ENCODE measurements at places on chromosomes 2 and 18.

DNA sequence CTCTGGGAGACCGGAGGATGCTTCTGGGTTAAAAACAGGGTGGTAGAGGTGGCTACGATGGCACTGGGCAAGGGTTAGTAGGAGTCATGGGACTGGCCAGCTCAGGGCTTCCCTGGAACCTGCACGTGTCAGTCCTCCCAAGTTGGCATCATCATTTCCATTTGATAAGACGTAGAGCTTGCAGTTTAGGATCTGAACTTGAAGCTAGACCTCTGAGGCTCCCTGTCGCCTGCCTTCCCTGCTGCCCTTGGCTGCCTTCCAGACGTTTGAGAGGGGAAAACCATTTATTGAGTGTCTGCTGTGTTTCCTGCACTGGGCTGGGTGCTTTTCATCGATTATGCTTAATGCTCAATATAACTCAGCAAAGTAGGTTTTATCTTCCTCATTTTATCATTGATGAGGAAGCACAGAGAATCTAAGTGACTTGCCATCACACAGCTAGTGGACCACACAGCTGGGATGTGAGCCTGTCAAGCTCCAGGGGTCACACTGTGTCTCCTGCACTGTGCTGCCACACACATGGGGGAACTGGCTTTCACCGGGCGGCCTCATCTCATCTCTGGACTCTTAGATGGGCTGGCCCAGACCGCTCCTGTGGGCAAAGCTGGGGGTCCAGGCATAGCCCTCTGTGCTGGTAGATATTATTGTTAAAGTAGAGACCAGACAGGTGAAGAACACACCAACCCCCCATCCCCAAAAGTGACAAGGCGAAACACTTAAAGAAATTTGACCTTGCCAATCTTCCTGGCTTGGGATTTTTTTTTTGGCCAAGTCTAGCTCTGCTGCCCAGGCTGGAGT is 7.8 kb downstream of the NT5DC4 start:
- DNase-seq, result no peak

DNA sequence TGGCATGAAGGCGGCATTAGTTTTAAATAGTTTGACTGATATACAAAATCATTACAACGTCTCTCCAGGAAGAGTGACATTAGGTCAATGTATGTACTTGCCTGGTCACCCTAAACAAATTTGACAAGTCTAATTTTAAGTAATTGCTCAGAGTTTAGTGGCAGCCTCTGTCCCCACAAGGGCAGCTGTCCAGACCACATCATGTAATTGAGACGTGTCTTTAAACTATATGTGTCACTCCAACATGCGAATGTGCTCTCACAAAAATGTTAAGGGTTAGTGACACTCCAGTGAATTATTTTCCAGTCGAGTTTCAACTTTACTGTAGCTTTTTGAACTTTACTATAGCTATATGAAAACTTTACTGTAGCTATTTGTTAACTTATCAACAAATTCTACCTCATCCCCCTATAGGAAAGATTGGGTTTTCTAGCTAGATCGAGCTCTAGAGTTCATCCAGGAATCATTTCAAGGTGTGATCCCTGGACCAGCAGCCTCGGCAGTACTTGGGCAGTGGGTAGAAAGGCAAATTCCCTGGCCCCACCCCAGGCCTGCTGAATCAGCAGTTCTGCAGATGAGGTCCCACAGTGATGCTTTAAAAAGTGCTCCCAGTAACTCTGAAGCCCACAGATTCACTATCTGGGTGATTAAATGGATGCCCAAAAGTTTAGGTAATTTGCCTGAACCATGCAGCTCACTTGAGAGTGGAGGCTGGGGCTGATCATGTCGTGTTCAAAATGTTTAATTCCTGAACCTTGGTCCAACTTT is 66.4 kb upstream of the POU3F3 start:
- no peak for DNase-seq

GRCh38 chr2:71747559-71747958 is 294.2 kb downstream of the DYSF start:
- DNase-seq, result no peak

GRCh38 chr18:60331890-60332289 is 40.7 kb downstream of the MC4R start:
- DNase-seq, result no peak

DNA sequence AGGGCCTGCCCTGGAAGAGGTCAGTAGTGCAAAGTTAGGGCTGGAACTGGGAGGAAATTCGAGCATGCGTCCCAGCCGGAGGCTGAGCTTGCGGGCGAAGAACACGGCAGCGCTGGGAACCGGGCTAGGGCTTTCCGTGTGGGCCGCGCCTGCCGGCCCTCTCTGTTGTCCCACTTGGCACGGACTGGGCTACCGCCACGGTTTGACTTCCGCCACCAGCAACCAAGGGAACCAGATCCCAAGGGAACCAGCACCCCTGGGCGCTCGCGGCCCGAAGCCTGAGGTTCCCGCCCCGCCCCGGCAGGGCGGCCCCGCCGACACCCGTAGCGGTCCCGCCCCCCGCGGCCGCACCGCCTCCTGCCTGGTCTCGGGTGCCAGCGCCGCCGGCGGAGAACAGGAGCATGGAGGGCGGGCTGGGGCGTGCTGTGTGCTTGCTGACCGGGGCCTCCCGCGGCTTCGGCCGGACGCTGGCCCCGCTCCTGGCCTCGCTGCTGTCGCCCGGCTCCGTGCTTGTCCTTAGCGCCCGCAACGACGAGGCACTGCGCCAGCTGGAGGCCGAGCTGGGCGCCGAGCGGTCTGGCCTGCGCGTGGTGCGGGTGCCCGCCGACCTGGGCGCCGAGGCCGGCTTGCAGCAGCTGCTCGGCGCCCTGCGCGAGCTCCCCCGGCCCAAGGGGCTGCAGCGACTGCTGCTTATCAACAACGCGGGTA is at the start of gene SPR:
Gene SPR (plus strand): TSS at position 377 of the 708 bp plus-strand sequence. CDS start 25 bp downstream, at position 402.
- DNase-seq, result peak; percentile 70

GRCh38 chr18:39453882-39454281 is 1888.3 kb upstream of the CELF4 start:
- no peak for DNase-seq

GRCh38 chr18:47817795-47818077 is 112.7 kb downstream of the SMAD2 start:
- no peak for DNase-seq

DNA sequence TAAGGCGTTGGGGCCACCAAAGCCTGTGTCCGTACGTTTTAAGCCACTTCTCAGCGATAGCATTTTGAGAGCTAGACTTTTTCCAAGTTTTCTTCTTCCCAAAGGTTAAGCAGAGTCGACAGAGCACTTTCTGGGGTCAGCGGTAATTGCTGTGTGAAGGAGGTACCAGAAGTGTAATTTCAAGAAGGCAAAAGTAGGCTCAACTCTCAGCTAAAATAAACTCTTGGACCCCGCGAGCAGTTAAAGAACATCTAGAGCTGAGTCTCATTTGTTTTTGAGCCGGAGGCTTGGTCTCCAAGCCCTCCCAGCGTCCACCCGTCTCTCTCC is 1.9 kb upstream of the PAX3 start:
- no peak for DNase-seq

DNA sequence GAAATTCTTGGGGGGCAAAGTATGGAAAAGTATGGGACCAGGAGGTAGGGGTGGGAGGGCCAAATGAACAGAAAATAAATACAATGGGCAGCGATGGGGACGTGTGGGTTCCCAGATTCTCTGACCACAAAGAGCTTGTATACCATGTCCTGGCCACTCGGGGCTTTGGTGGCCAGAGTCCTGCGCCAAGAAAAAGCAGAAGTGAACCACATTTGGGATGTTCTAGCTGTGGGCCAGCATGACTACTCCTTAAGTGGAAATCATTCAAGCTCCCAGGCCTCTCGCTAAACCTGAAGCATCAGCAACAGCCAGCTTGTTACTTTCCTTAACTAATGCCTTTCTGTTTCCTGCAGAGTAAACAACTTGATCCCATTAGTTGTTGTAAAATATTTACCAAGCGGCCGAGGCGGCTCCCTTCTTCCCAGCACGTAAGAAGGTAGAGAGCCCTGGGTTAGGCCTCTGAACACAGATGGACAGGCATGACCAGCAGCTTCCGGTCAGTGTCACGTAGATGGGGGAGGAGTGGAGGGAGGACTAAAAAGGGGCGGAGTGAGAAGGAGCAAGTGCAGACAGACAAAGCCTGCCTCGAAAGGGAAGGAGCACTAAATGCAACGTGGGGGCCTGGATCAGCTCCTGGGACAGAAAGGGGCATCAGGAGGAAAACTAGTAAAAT is 88.2 kb downstream of the GALNT14 start:
- no peak for DNase-seq

- no peak for DNase-seq
These were observed 5.9 kb downstream of the NR4A2 start for GRCh38 chr2:156326526-156327095.

DNA sequence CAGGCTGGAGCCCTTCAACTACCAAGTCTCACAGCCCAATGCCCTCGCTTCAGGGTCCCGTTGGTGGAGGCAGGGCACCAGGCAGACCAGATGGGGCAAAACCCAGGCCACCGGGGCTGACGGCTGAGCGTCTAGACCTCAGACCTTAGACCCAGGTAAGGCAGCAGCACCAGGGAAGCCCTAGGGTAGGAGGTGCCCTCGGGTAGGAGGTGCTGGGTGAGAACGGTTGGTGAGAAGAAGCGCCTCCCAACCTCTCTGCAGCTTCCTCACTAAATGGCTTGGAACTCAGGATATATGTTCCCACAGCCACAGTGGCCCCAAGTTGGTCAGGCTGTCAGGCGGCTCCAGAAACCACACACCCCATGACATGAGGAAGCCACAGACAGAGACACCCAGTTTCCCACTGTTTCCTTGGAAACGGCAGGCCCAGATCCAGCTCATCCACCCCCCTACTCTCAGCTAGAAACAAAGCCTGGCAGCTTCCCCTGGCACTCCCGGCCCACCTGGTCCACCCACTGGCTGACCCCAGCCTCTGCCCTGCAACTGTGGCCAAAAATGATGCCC is 13.1 kb upstream of the MLPH start:
- DNase-seq, result no peak

DNA sequence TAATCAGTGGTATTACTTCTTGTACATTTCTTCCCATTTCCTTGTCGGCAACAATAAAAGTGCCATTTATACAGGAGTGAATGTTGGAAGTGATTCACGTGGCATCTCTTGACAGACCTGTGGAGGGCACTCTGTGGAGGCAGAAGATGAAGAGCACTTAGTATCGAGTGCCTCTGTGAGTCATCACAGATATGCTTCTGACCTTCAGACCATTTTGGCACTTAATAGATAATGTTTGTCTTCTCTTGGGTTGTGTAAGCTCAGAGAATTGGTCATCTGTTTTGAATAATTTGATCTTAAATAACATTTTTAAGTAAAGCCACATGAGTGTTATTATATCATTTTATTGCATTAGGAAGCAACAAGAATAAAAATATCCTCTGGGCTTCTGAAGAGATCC is 305.5 kb downstream of the PTPRM start:
- no peak for DNase-seq

GRCh38 chr2:207502577-207503198 is 27.1 kb upstream of the CREB1 start:
- DNase-seq, result no peak

GRCh38 chr2:228699400-228699799 is 517.9 kb upstream of the SPHKAP start:
- no peak for DNase-seq

- no peak for DNase-seq
These were observed 20.9 kb upstream of the LMAN1 start for GRCh38 chr18:59379772-59380522.

DNA sequence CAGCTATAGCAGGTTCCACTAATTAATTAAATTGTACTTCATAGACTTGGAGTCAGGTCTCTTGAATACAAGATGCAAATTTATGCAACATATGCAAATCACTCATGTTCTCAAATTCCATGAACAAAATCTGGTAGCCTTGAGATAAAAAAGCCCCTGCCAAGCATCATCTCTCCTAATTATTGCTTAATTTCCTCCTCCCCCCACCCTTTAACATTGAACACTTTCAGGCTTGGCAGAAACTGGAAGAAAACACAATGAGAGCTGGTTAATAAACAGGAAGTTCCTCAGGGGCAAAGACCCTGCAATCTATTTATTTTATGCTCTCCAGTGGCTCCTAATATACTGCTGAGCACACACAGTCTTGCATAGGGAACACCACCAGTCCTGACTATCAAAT is 35.6 kb upstream of the ACVR1 start:
- DNase-seq, result no peak

DNA sequence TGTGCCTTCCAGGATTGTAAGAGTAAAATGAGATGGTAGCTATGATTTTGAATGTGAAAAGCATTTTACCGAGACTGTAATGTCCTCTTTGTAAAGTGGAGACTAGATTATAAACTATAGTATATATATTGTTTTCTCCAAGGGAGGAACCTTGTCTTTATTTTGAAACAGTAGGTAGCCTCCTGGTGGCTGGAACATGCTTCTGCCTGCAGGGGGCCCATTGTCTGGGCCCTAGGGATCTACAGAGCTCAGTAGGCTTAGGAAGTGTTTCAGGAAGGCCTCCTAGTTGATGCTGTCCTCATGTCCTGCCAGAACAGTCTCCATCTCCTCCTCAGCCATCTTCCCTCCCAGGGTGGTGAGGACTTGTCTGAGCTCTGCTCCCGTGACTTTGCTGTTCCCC is 3.0 kb downstream of the PIKFYVE start:
- DNase-seq, result no peak

DNA sequence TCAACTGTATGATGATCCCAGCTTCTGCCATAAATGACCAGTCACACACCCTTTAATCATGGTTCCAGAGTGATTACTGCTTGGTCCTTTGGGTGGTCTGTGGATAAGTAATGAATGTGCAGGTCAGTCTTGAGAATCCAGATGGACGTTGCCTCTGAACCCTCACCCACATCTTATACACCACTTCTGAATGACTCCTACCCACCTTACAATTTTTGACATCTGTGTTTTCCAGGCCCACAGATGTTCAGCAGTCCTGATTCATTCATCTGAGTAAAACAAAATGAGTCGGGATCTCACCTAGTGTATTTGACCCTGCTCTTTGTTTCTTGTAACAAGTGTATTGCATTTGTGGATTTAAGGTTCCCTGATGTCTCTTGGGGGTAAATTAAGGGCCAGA is 194.1 kb upstream of the CCDC68 start:
- no peak for DNase-seq

- DNase-seq, result no peak
These were observed 11.2 kb downstream of the MREG start for GRCh38 chr2:216002101-216002678.

- DNase-seq, result no peak
These were observed 282.7 kb downstream of the DCDC2C start for GRCh38 chr2:3986063-3986462.

DNA sequence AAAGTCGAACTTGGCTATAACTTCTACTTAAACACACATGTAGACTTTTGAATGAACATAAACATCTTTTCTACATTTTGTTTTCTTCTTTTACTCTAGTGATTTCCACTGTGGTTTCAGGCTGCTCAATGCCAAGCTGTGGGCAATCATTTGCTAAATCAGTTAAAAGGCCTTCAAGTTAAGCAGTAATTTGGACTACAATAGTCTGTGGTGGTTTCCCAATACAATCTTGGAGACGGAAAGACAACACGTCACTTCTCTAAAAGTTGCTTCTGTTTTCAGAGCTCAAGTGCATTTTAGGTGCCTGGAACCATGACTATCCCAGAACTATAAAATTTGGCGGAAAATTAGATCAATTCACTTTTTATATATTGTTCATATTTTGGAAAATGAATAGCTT is 69.4 kb downstream of the TXNL1 start:
- DNase-seq, result no peak
